ENCODE measurements at places on chromosomes 12 and 14. TPM values are rescaled to one million over a fixed set of nuclear protein-coding genes. Genes with fewer than 3 reads are reported as not detected.

Gene FBXW8
- 15.6 TPM for total RNA-seq

Gene OVCH1
- 0.37 TPM for total RNA-seq

Gene SLC17A8
- 0.95 TPM for total RNA-seq

Gene SLC16A7
- total RNA-seq = 51.1 TPM

Gene ABHD12B
- total RNA-seq = not detected

Gene ING4
- total RNA-seq = 66.2 TPM

Gene SELPLG
- total RNA-seq = 3.6 TPM

Data from urinary bladder (tissue), 4 donors.